B cell (primary cell): ENCODE measurements at places on chromosomes 1 and 21.

DNA sequence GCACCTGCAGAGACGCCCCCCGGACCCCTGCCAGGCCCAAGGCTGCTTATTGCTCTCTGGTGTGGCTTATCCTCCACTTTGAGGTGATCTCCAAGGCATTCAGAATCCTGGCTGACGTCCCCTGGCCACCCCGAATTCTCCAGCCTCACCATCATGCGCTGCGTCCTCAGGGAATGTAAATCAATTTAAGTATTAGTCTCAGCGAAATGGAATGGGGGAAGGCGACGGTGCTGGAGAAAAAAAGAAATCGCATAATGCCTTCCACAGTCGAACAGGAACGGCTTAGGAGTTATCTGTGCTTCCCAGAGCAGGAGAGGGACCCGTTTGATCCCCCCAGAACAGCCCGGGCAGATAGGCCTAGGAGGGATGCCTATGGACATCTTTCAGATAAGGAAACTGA, 2.9 kb downstream of the EPHA8 start:
- no peak for DNase-seq

DNA sequence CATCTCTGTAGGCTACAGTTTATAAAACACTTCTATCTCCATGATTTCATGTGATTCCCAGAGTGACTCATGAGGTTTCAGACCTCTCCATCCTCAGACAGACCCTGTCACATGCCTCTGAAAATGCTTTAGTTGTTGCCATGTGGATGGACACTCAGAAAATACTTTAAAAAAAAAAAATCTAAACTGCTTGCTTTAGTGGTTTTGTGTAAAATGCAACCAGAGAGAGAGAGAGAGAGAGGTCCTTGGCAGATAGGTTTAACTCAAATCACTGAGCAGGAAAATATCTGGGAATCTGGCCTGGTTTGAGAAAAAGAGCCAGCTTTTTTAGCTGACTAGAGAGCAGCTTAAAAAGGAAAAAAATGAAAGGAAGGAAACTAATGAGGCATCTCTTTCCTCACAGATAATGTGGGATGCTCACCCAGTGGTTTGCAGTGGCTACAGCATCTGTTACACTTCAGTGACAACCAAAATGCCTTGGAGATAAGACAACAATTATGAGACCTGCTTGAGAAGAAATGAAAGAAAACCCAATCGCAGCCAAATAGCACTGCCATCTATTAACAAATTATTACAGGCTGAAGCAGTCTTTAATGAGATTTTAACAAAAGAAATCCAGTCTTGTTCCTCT, 54.6 kb upstream of the SYT14 start:
- no peak for DNase-seq

- DNase-seq, result no peak
These were observed 49.5 kb upstream of the RAB4A start for GRCh38 chr1:229221106-229222019.

- DNase-seq, result no peak
These were observed 38.4 kb upstream of the ZNF281 start for GRCh38 chr1:200448034-200448762.

GRCh38 chr1:65687428-65688214, 105.1 kb upstream of the PDE4B start:
- peak; percentile 71 for DNase-seq

GRCh38 chr21:27513825-27514224, 546.9 kb upstream of the ADAMTS5 start:
- no peak for DNase-seq

DNA sequence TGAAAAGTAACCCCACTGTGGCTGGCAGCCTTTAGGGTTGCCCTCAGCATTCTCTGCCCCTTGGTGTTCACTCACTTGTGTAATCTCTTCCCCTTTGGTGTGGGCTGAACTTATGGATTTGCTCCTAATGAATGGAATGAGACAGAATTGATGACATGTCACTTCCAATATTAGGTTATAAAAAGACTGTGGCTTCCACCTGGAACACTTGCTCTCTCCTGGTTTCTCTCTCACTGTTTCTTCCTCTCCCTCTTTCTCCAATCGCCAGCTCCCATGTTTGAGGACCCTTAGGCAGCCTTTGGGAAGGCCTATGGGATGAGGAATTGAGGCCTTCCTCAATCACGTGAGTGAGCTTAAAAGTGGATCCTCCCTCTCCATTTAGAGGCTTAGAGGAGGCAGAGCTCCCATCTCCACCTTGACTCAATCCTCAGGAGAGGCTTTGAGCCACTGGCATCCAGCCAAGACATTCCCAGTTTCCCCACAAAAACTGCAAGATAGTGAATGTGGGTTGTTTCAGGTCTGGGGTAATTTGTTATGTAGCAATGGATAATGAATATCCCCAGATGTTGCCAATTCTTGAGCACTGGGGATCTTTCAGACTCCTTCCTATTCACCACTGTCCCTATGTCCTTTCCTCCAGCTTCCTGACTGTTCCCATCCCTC, 95.5 kb upstream of the CD34 start:
- no peak for DNase-seq

GRCh38 chr1:82848043-82848442, 1047.3 kb downstream of the ADGRL2 start:
- DNase-seq, result no peak

- no peak for DNase-seq
These were observed 20.9 kb downstream of the RNF187 start for GRCh38 chr1:228507961-228508652.

DNA sequence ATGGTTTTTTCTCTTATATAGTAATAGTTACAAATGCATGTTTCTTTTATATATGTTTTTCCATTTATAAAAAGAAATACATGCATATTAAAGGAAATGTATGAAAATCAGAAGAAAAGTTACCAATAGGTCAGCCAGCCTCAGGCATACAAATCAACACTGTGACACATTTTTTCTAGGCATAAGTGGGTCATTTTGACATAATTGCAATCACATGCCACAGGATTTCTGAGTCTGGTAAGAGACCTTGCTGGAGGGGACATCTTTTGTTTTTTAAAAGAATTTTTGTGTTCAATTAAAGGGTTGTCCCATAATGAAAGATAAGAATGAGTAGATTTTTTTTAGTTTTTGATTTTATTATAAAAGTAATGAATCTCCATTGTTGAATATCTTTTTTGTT, 473.1 kb downstream of the PCP4 start:
- no peak for DNase-seq

GRCh38 chr1:159009704-159010361, at the start of gene IFI16:
TSS of gene IFI16 (plus strand) at chr1:159009907. CDS start at chr1:159014681, 4,774 bp downstream.
- DNase-seq, result peak; percentile 71

DNA sequence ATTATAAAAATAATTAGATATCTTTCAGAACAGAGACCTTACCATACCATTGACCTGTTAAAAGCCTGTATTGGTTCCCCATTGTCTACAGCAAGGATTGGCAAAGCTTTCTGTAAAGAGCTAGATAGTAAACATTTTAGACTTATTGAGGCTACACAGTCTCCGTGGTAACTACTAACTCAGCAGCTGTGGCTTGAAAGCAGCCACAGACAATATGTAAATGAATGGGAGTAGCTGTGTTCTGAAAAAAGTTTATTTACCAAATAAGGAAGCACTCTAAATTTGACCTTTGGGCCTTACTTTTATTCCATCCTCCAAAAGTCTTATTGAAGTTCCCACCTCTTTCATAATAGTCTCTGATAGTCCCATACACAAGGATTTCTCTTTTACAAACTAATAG, 39.7 kb downstream of the NUP210L start:
- peak; percentile 18 for DNase-seq

GRCh38 chr1:185568155-185569123, 165.8 kb upstream of the HMCN1 start:
- no peak for DNase-seq

DNA sequence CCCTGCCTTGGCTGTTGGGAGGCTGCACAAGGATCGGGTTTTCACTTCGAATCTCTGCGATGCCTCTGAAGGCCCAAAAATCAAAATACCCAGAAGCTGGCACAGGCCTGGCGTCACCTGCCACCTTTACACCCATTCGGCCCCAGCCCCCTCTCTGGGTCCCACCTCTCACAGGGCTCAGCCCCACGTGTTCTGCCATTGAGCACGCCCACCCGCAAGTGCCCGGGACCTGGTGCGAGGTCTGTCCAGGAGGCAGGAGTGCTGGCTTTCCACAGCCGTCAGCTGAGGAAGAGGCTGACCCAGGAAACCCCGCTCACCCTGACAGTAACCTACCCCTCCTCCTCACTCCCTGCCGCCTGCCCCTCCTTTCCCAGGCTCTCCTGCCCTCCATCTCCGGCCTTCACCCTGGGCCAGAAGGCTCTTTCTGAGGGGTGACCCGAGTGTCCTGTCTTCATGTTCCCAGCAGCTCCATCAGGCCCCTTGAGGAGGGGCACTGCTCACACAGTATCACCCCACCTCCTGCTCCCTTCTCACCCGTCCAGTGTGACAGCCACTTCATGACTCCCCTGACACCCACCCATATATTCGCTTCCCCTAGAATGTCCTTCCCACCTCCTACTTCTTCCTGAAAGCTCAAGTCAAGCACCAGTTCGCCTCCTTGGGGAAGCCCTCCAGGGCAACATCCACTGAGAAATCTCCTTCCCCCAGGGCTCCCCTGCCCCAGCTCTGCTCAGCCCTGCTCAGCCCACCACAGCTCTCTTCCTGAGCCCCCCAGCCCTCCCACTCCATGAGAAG, 13.5 kb downstream of the RCC2 start:
- no peak for DNase-seq

- peak; percentile 72 for DNase-seq
These were observed 52.8 kb downstream of the ARID4B start for GRCh38 chr1:235275223-235275622.

- no peak for DNase-seq
These were observed 262.4 kb downstream of the USP25 start for GRCh38 chr21:15992171-15992570.

DNA sequence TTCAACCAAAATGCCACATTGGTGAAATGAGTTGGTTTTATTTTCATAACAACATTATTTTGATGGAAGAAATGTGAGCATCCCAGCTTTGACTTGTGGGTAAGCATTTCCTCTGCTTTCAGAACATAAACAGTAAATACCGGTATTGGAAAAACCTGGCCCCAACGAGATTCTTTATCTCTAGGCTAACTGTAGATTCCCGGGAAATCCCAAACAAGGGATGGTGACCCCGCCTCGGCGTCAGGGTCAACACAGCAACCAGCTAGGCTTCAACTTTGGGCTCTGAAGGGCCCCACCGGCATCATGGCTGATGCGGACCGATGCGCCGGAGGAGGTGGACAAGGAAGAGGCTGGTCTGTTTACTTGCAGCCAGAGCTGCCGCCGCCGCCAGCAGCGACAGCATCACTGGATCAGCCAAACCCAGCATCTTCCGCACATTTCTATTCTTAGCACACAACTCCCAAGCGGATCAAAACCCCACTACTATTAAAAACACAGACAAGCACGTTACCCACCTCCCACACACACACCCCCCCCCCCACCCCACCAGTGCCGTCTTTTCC, 1.1 kb downstream of the AKT3 start:
- no peak for DNase-seq

DNA sequence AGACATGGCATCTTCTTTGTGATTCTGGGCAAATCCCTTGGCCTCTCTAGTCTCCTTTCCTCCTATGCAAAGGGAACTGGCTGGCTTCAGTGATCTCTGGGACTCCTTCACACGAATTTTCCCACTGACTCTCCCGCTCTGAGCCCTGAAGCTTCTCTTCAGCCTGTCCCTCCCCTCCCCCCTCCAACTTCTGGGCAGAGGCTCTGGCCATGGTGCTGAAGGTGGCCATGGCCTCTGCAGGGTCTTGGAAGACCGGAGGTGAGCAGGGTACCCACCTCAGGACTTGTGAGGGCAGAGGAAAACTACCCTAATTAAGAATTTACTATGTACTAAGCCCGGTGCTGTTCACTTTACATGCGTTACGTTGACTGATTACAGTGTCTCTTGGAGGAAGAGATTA, 29.4 kb upstream of the POU3F1 start:
- no peak for DNase-seq

GRCh38 chr1:240484804-240485443, 127.0 kb downstream of the GREM2 start:
- no peak for DNase-seq

DNA sequence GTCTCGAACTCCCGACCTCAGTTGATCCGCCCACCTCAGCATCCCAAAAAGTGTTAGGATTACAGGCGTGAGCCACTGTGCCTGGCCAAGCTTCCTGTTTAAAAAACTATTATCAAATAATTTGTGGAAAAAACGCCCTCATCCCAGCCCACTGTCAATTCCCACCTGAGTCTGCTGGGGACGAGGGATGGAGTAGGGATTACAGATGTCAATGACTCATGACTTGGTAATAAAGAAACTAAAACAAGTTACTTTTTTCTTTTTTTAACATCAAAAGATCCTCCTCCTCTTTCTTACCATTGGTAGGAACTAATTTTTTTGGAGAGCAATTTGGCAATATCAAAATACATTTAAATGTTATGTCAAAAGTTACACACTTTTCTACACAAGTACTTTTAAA, 9.7 kb downstream of the CNN3 start:
- no peak for DNase-seq

DNA sequence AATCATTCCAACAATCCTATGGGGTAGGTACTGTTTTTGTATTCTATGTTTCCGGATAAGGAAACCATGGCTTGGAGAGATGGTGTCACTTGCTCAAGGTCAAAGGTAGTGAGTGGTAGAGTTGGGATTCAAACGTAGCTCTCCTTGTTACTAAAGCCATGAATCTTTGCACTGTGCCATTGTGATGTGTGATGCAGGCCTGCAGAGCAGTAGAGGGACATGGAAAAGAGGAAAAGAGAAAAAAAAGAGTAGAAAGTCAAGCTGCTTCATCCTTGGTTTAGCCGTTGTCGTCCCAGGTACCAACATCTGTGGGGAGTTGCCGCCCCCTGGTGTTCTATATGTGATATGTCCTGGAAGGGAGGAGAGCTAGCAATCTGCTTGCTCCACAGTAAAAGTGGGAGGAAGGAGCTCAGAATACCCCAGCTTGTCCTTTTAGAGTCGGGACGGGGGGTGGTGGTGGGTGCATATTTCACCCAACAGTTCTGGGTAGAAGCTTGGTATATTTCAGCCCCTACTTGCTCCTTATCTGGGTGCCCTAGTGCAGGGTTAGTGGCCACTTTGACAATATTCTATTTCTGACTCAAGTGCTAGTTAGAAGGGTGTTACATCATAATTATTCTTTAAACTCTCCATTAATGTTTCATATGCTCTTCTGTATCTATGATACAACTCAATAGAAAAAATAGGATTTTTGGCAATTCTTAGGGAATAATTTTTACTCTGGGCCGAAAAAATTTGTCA, 98.4 kb downstream of the EBNA1BP2 start:
- DNase-seq, result peak; percentile 85

DNA sequence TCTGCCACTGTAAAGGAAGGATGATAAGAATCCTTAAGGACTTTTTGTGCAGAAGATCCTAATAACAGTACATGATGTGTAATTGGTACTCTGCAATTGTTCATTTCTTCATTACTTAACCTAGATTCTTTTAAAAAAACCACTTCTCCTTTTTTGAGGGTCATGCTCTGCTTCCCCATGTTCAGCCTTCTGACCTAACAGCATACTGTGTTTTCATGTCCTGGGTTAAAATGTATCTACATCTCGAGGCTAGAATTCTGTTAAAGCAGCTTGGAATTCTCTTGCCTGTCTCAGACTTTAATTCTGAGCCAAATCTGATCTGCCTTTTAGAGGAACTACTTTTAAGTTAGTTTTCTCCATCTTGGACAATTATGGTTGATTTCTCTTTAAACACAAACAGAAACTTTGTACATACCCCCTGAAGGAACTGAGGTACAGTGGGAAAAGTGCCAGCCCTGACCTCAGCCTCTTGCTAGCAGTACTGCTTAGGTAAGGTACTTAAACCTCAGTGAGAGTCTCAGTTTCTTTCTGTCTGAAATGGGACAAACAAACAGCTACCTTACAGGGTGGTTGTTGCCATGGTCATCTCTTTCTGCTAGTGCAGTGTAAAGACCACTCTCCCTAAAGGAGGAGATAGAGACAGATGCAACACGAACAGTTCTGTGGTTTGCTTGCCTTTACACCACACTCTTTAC, 103.2 kb upstream of the DYNLT5 start:
- DNase-seq, result peak; percentile 59

GRCh38 chr1:226097866-226098625, 35.5 kb downstream of the H3-3A start:
- DNase-seq, result no peak
